ENCODE measurements at places on chromosomes 6 and 20.

DNA sequence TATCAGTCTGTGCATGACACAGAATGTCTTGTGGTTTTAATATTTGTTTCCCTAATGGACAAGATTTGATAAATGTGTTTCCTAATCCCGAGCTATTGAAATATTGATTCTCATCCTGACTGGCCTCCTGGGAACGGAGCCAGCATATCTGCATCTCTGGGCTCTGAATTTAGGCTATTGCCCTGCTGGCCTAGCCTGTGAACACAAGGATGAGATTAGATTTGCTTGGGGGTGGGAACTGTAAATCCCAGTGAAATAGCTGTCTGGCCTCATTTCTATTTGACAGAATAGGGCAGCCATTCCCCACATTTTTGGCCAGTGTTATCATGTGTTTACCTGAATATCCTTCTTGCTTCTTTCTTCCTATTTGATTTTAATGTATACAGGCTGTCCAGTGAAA lies 198.4 kb upstream of the SOX4 start:
- no peak for DNase-seq

DNA sequence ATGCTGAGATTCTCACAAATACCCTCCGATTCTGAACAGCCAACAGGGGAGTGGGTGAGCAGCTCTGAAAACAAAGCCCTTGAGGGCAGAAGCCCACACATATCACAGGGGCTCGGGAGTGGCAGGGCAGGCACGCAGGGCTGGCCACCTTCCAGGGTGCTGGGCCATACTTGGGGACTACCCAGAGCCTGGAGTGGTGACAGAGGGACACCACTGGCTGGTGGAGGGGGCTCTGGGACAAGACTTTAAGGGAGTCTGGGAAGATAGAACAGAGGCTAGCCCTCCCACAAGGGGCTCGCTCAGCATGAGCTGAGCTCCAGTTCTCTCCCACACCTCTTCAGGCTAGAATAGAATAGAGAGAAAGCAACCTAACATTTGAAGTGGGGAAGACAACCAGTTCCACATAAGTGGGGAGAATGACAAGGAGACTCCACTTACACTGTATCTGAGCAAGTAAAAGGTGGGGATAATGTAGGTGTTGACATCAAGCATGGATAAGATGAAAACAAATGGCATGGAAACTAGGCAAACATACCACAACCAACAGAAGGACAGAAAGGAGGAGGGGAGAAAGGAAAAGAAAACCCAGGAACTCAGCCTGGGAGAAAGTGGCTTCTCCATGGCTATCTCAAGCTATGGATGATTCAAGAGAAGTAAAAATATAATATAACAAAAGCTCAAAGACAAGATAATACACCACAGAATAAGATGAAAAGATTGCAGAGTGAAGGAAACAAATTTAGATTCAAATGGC lies 7.0 kb downstream of the PPIL1 start:
- DNase-seq: no peak

GRCh38 chr6:81326881-81327561 lies 425.5 kb downstream of the TENT5A start:
- no peak for DNase-seq

GRCh38 chr6:3731700-3732099 lies 19.8 kb downstream of the PXDC1 start:
- no peak for DNase-seq

- DNase-seq: peak; percentile 9
These were observed 50.4 kb downstream of the BANF2 start for GRCh38 chr20:17749978-17750721.

DNA sequence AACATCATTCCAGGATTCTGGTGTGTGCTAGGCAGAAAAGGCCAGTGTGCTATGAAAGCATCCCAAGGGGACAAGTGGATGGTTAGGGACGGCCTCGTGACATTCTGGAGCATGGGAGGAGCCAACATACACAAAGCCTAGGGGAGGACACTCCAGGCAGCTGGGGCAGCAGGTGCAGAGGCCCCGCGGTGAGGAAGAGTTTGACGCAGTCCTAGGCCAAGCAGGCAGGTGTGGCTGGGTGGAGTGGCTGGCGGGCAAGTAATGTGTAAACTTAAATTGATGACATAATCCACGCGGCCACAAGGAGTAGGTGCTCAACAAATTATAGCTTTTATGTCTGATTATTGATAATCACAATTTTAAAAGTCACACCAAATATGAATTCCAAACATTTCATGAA lies 93.6 kb downstream of the TMEM242 start:
- DNase-seq: peak; percentile 47

DNA sequence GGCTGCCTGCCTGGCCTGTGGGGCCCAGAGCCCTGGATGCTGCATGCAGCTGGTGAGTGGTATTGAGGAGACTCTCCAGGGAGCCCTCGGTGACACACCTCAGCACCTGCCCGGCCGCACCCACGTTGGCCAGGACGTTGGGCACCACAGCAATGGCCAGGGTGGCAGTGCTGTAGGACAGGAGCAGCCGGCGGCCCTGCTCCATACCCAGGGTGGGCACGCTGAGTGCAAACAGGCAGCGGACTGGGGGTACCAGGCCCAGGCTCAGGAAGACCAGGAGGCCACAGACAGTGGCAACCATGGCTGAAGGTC lies 4.7 kb downstream of the OCSTAMP start:
- DNase-seq: no peak

GRCh38 chr6:37459981-37460800 lies 27.2 kb downstream of the CMTR1 start:
- peak; percentile 81 for DNase-seq

DNA sequence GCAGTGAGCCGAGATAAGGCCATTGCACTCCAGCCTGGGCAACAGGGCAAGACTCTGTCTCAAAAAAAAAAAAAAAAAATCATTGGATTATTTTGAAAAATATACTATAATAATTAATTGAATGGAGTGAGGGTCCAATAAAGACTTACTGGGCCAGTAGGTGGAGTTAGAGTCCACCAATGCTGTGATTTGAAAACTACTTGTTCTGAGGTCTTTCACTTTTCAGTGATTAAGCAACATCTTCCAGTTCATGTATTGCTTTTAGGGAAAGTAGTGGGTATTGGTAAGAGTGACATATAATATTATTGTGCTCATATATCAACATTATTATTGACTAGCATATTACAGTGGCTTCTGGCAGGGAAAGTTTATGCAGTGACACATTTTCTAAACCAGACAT lies 530.3 kb downstream of the KHDRBS2 start:
- DNase-seq: no peak

DNA sequence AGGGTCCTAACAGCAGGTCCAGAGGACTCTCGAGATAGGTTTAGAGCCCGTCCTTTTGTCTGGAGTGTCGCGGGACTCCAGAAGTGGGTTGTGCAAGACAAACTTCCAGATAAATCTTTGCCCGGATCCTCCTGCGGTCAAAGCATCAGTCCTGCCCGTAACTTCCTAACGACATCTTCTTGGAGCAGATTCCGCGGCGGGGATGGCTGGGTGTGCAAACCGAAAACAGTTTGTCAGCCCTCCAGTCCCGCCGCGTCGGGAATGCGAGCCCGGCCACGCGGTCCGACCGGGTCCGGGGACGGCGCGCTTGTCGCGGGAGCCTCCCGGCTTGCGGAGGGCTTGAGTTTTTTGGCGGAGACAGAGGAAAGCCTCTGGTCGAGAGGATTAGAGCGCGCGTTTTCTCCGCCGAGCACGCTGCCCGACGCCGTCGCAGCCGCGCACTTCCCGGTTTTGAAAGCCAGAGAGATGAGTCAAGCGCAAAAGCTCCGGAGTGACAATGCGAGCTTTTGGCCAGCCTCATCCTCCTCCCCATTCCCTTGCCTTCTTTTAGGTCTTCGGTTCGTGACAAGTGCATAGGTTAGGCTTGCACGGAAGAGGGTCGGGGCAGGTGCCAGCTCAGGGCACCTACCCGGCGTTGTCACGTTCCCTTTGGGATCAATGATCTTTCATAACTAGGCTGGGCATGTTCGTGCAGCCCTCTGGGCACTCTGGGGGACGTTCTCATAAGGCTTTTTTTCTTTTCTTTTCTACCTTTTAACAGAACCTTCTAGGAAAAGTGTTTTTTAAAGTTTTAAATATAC lies 91.3 kb upstream of the PRDM1 start:
- peak; percentile 83 for DNase-seq

DNA sequence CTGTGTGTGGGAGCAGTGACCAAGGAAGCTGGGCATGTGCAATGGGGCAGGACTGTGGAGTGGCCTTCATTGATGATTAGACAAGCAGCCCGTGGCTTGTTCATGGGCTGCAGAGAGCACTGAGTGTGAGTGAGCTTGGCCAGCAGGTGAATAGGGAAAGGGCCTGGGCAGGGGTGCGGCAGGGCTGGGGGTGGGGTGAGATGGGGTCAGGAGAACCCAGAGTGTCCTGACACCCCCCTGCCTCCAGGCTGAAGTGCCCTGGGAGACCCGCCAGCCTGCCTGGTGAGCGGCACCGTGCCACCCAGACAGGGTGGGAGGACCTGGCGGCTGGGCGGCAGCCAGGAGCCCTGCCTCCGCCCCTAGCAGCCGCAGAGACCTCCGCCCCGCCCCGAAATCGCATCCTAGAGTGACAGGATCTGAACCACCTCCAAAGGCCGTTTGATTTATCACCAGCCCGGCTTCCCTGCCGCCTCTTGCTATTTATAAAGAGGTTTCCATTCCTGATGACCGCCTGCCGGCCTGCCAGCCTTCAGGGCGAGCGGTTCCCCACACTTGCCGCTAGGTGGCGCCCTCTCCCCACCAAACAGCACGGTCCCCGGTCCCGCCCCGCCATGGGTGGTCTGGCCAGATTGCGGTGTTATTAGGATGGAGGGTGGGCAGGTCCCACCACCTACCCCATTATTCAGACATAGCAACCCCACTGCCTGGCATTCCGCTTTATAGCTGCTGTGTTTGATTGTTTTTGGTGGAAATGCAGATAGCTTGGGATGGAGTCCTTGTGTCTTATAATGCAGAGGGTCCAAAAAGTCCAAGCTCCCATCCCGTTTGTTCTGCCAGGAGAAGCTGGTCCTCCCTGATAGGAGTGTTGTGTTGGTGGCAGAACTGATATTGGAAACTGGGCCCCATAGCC lies 3.5 kb downstream of the MYLK2 start:
- peak; percentile 89 for DNase-seq

DNA sequence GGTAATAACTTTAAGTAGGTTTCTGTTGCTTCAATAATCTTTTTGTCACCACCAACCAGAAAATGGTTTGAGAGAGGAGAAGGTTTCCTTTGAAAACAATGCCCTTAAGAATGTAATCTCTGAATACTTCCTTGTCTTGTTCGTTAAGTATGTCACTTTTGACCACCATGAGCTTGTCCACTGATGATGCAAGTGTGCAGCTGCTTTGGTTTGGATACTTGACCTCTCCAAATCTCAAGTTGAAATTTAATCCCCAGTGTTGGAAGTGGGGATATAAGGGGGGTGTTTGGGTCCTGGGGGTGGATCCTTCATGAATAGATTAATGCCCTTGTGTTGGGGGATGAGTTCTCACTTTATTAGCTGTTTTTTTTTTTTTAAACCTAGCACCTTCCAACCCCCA lies 985.4 kb downstream of the EPHA7 start:
- no peak for DNase-seq

GRCh38 chr6:16944596-16944995 lies 157.3 kb upstream of the STMND1 start:
- no peak for DNase-seq

DNA sequence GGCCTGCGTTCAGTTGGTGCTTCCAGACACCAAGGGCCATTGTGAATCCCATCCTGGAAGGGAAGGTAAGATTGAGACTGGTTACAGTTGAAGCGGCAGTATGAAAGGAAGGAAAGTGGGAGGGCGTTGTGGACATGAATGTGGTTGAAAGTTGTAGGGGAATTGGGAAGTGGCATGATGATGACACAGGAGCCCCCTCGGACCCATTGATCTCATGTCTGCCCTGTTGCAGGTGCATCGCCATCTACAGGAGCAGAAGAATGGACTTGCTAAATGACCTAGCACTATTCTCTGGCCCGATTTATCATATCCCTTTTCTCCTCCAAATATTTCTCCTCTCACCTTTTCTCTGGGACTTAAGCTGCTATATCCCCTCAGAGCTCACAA lies 5.5 kb downstream of the HLA-DQA1 start:
- no peak for DNase-seq

DNA sequence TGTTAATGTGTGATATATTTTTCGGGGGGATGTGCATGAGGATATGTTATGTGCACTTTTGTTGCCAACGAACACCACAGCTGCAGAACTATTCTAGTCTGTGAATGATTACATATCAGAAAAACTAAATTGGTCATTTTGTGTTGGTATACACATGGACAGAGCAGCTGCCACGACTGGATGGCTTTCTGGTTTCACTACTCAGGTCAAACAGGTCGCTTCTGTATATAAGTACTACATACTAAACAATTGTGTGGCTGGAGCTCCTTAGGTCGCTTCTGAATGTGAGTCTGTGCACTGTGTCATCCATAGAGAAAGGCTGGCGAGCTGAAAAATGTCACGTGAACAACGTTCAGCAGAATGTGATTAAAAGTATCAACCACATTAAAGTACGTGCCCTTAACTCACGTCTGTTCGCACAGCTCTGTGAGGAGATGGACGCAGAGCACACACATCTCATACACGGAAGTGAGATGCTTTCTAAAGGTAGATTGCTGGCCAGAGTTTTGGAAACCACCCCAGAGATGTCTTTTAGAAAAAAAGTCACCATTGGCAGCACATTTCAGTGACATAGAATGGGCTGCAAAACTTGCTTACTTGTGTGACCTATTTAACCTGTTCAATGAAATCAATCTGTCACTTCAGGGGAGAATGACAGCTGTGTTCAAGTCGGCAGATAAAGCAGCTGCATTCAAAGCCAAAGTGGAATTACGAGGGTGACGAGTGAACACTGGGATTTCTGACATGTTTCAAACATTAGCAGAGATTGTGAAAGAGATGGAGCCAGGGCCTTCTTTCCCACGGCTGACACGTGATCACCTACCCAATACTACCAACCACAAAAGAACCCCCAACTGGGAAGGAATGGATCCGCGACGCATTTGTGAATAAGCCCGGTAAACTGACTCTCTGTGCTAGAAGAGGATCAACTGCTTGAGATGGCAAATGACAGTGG lies 176.6 kb downstream of the PDE10A start:
- DNase-seq: peak; percentile 42

DNA sequence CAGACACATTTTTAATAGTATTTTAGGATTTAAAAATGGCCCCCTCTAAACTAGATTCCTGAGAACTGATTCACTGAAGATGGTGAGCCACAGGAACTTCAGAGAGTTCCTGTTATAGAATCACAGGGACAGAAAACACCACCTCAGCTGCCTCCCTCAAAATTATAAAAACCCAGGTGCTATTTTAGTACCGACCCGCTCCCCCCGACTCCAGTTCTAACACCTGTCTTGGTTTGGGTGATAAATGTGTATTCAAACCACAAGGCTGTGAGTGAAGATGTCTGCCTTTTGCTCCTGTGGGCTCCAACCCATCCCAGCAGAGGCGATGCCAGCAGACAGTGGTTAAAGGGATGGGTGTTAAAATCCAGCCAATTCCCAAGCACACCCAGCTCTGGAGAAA lies 127.4 kb upstream of the LY86 start:
- DNase-seq: no peak

- no peak for DNase-seq
These were observed 40.1 kb downstream of the HECA start for GRCh38 chr6:139174961-139175360.
